ENCODE measurements at places on chromosomes 1 and 21. TPM values are rescaled to one million over a fixed set of nuclear protein-coding genes. Genes with fewer than 3 reads are reported as not detected.
A peak's percentile ranks its signal among the peaks of the same experiment; 100 is the strongest.

GRCh38 chr1:15660151-15660550 is 24.0 kb upstream of the PLEKHM2 start:
- DNase-seq: no peak

GRCh38 chr1:9561429-9561828 is 22.2 kb downstream of the SLC25A33 start:
- no peak for DNase-seq

DNA sequence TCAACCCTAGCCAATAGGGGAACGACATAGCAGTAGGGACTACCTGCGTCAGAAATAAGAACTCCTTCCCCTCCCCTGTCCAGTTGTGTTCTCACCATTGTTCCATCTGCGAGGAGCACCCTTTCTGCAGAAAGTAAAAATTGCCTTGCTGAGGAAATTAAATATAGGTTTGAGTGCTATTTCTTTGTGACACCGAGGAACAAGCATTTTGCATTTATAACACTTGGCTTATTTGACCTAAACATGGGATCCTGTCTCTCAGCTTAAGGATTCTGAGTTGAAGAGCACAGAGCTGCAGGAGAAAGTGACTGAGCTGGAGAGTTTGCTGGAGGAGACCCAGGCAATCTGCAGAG is 10.7 kb upstream of the SH3BGRL3 start:
- no peak for DNase-seq

DNA sequence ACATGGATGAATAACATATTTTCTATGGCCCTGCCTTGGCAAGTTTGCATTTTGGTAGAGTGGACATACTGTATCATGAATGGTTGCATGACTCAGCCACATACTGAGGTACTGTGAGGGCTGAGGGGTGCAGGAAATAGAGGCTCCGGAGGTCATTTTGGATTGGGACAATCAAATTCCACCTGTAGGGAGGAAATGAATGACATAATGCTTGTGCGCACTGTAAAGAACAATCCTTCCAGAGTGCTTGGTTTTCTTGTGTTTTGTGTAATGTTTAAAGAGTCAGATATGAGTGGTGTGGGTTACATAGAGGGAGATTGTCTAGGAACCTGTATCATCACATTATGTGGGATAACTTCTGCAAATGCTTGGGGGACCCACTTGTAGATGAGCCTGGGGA is 329.9 kb upstream of the PROX1 start:
- no peak for DNase-seq

GRCh38 chr1:209800984-209801834 is 4.7 kb downstream of the IRF6 start:
- no peak for DNase-seq

GRCh38 chr1:3505161-3505560 is 50.7 kb downstream of the ARHGEF16 start:
- DNase-seq: no peak

GRCh38 chr1:103162360-103162759 is 54.0 kb upstream of the COL11A1 start:
- no peak for DNase-seq

GRCh38 chr1:243447844-243448243 is 192.0 kb downstream of the SDCCAG8 start:
- DNase-seq: no peak

DNA sequence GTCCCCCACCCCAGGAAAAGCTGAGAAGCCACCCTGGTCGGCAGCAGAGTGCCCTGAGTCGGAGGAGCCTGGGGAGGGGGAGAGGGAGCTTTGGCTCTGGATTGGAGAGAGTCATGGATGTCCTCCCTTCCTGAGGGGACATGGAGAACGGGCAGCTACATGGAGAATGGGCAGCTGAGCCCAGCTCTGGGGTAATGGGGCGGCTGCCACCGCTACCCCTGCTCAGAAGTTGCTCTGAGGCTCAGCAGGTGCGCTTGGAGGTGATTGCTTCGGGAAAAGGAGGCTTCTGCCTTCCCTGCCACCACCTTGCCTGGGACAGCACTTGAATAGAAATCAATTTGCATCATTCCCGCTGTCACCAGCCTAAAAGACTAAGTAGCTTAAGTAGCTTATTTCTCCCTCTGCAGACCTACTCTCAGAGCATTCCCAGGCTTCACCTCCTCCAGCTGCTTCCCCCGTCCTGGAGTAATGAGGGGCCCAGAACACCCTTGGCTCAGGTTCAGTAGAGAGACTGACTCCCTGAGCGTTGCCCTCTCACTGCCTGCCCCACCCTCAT is 8.3 kb downstream of the DISP3 start:
- DNase-seq: no peak

GRCh38 chr1:52574594-52574993 is 21.7 kb upstream of the TUT4 start:
- DNase-seq: peak; percentile 54

DNA sequence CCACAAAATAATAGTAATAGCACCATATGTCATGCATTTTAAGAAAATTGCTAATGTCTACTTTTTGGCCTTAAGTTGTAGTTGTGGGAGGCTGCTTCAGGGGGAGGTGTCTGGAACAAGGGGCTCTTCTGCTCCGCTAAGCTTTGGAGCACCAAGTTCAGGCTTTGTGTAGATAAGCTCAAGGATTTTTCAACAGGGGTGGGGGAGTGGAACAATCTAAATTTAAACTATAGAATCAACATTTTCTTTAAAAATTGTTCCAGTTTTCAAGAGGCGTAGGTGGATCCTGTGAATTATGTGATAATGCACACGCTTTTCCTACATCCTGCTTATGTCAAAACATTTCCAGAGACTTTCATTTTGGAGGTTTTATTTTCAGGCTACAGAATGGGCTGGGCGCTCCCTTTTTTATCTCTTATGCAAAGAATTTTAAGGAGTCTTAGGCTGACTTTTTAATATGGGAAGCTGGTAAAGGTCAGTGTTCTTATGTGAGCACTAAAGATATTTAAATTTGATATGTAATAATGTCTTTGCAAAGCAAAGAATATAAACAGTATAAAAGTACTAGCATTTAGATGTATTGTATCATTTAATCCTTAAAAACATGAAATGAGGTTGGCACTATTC is 9.9 kb downstream of the ATP1A1 start:
- DNase-seq: no peak

GRCh38 chr1:34984435-34984792 is 733 bp downstream of the TMEM35B start:
- no peak for DNase-seq

CD1D gene
- total RNA-seq: not detected

FMO2 gene
- total RNA-seq: not detected

NBPF6 gene
- total RNA-seq: not detected

Measured in SJSA1 (cell line).